G401 (cell line): ENCODE measurements at places on chromosomes 13 and 19. TPM values are rescaled to one million over a fixed set of nuclear protein-coding genes. Genes with fewer than 3 reads are reported as not detected.

DNA sequence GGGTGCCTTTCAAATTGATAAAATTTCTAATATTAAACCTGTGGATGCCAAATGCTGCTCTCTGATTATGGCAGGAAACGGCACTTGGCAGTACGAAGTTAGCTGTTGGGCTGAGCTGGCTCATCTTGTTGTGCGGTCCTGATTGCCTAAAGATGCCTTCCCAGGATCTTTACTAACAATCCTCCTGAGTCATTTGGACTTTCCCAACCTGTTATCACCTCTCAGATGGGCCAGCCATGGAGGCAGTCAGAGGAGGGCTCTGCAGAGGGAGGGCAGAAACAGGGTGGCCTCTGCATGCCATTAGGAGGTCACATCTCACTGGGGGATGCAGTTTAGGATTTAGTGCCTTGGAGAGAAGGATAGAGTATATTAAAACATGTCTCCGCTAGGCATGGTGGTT is 27.3 kb downstream of the ALOX5AP start:
- DNase-seq: no peak

GRCh38 chr13:44063881-44064280 is 184.2 kb downstream of the LACC1 start:
- DNase-seq: no peak

TRAPPC5 gene
- 131 and 153 TPM in 2 replicates for total RNA-seq

DNA sequence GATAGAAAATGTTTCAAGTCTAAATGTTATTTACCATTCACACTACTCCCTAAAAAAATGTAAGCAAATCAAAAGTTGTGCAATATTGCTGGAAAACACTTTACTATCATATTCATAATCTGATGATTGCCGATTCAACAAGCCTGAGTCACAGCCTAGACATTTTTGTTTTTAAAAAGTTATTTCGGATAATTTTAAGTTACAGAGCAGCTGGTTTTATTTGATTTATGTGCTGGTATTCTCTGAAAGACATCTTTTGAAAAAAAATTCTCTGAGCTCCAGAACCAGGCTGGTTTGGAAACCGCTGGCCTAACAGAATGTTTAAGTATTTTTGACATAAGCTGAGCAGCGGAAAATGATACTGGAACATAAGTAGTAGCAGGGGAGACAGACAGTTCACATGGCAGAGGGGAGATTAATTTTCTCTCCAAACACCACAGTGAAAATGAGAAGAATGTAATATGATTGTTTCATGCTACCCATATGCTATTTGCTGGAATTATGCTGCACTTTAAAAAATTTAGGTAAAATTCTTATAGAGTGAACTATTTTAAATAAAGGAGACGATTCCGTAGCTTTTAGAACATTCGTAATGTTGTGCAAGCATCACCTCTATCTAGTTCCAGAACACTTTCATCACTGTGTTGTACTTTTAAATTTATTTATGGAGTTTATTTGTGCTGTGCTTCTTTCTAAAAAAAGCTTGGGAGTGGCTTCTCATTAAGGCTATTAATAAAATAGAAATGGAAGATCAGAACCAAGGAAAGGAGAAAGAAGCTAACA is 36.1 kb downstream of the TBC1D4 start:
- DNase-seq: no peak

USHBP1 gene
- 0.41 and 4.9 TPM in 2 replicates for total RNA-seq

CA11 gene
- total RNA-seq: 103 TPM in 2 replicates

DNA sequence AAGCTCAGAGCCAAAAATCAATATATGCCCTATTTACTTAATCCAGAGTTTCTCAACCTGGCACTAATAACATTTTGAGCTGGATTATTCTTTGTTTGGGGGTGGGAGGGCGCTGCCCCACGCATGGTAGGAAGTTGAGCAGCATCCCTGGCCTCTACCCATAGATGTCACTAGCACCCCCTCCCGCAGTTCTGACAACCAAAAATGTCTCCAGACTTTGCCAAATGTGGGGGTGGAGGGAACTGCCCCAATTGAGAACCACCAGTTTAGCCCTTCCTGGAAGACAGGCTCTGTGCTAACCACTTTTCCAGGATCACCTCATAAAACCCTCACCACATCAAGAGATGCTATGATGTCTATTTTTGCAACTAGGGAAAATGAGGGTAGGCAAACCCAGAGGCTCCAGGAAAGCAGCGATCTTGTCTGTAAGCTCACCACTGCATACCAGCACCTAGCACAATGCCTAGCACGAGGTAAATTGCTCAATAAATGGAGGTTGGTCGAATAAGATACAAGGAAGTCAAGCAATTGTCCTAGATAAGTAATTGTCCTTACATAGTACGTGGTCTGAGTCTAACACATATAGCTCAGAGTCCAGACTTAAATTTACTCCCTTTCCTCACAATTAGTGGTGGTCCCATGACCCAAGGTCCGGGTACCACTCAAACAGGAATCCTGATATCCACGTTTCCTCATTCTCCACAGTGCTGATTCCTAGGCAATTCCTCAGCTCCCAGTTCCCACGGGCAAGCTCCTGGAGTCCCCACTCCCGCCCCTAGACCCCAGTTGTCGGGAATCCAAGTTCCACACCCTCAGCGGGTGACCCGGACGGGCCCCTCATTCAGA is 892 bp downstream of the TRIR start:
- DNase-seq: no peak

DNA sequence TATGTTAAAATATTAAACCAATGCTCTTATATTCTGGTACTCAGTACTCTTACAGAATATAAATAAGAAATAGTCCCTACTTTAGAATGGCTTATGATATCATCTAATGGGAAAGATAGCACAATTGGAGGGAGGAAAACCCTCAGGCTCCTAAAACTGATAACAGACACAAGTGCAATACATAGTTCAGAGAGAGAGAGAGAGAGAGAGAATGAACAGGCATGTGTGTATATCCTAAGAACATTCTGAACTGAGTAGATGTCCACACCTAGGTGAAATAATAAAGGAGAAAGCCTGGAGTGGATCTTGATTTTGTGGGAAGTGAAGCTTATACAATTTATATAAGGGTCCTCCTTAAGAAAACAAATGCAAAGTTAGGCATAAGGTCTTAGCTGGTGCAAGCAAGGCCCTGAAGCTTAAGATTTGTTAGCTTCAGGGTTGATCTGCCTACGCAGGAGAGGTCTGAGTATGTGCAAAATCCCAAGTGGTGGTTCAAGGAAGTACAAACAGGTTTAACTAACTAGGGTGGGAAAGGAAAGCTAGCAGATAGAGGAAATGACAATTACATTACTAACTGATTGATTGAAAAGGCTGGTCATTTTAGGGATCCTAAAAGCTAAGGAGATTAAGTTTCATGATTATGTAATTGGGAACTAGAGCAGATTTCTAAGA is 53.3 kb downstream of the SOX21 start:
- no peak for DNase-seq

- DNase-seq: no peak
Measured at GRCh38 chr13:30312904-30313303, 5.6 kb upstream of the KATNAL1 start.

CYP2A7 gene
- not detected in 2 replicates for total RNA-seq

DNA sequence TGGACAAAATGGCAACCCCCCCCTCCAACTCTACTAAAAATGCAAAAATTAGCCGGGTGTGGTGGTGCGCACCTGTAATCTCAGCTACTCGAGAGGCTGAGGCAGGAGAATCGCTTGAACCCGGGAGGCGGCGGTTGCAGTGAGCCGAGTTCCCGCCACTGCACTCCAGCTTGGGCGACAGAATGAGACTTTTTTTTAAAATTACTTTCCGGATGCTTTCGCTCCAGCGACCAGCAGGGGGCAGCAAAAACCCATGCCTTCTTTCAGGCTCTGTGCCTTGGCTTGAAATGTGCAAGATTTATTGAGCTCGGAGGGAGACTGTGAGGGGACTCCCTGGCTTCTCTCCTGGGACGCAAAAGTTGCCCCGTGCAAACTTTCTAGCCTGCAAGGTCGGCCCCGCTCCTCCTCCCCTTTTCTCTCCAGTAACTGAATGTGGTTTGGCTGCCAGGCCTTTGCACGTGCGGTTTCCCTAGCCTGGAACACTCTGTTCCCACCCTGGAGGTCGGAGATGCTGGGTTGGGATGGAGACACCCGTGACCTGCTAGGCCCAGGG is 61.4 kb upstream of the NFIC start:
- peak; percentile 80 for DNase-seq

LGALS7B gene
- not detected in 2 replicates for total RNA-seq

GRCh38 chr13:112058519-112058873 is 8.5 kb upstream of the SOX1 start:
- no peak for DNase-seq

DNA sequence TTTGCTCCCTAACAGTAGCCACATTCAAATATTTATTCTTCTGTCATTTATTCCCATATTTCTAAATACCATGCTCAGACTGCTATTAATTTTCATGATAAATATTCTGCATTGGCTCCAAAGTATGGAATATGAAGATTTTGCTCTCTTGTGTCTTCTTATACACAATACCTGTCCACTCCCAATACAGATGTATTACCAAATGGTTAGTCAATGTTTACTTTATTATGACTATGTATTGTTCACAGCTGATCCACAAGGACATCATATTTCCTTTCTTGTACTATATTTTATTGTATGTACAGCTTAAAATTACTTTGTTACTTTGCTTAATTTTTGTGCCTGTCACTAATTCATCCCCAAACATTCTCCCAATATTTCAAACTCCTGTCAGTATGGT is 322.3 kb downstream of the OXGR1 start:
- DNase-seq: no peak

ZNF135 gene
- 0.06 TPM in 1 of 2 replicates, not detected in the other for total RNA-seq

GRCh38 chr19:21328406-21328805 is 804 bp downstream of the ZNF708 start:
- DNase-seq: peak; percentile 38

GRCh38 chr13:36965767-36966166 is 33.4 kb downstream of the ALG5 start:
- DNase-seq: no peak

GRCh38 chr13:35225159-35225558 is 251.3 kb downstream of the MAB21L1 start:
- DNase-seq: no peak

GRCh38 chr13:58680115-58680514 is 1048.6 kb downstream of the PCDH17 start:
- no peak for DNase-seq

GRCh38 chr19:18149596-18149975 is 3.4 kb upstream of the PIK3R2 start:
- no peak for DNase-seq

DNA sequence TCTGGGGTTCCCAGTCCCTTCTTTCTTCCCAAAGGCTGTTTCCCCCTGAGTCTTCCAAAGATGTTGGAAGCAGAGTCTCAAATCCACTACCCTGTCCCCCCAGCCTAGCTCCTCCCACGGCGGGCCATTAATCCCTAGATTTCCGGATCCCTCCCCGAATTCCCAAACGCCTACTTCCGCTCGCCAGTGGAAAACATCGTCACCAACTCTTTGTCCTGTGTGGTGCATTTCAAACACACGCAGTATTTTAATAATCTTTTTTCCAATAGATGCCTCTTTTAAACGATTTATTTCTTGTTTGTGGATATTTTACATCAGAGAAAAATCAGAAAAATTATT is 610 bp downstream of the ZNF791 start:
- peak; percentile 70 for DNase-seq

- no peak for DNase-seq
Measured at GRCh38 chr19:10835089-10835753, 791 bp downstream of the TMED1 start.

DNA sequence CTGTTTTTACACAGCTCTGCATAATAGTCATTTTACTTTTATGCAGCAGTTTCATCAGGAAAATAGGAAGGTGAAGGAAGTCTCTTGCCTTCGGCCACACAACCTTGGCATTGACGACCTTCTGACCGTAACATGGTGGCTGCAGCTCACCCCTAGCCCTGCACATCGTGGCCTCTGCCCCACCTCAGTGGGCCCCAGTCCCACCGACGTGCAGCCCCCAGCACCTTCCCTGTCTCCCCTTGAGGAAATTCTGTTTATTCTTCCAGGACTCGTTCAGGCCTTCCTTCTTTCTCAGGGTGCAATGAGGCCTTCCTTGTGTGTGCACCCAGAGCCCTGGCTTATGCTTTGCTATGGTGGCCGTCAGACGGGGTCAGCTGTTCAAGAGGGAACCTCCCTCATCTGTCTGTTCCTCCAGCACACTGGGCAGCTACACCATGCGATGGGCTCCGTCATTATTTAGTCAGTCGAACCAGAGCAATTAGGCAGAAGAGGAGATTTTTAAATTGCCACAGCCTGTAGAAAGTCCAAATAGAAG is 33.3 kb downstream of the TMEM255B start:
- no peak for DNase-seq

DNA sequence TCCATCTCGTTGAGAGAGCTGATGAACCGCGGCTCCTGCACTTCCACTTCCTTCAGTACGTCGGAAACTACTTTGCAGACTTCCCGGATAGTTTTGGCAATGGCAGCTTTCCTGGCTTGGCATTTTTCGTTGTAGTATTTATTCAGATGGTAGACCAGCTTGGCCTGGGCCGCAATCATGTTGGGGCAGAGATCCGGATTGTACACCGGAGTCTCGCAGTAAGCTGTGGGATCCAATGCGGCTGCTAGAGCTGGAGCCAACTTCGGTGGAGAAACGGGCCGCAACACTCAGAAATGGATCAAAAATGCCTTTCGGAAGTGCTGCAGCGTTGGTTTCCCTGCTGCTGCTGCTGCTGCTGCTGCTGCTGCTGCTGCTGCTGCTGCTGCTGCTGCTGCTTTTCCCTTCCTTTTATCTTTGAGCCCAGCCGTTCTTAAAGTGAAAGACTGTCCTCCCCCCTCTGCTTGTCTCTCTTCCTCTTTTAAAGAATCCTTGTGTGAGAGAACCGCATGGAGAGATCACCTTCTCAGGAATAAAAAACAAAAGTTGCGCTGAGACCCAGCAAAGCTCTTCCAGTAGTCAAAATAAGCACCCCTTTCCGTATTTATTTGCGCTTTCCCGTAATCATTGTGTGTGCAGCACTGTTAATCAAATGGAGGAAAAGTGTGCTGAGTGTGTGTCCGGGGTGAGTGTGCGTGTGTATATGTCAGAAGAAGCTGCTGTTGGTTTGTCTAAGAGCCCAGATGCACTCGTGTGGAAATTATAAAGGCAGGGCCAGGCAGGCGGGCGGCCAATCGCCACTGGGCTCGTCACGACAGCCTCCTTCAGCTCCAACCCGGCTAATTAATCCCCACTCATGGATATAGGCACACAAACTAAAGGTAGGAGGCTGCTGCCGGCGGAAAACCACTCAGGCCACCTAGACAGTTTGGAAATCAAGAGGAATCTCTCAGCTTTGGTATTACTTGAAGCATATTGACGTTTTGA is at the start of gene MAB21L1:
TSS of gene MAB21L1 (minus strand) at position 730 of the 984 bp plus-strand sequence. CDS start at position 179, 551 bp downstream.
- DNase-seq: peak; percentile 99

DNA sequence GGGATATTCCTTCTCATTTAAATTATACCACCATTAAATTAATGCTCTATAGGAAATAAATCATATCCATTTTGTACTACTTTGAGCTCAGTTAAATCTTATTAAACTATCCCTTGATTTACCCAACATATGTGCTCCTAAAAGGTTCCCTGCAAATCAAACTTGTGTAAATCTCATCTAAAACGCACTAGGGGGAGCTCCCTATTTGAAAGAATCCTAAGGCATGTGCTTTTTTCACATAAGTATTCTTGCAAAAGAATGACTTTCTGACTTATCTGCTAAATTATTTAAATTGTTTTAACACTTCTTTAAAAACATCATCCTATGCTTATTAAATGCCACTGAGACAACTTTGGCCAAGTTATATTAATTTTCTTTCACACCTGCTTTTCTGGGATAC is 7.9 kb downstream of the INTS6 start:
- DNase-seq: peak; percentile 45
